ENCODE measurements at places on chromosomes 6 and 20. TPM values are rescaled to one million over a fixed set of nuclear protein-coding genes. Genes with fewer than 3 reads are reported as not detected.

The ANKRD66 gene
- total RNA-seq: 2.1 TPM

The SLC22A16 gene
- 1.7 TPM for total RNA-seq

The PSMB9 gene
- total RNA-seq: 85.9 TPM

The SLC17A4 gene
- total RNA-seq: not detected

The C6orf136 gene
- 10.7 TPM for total RNA-seq

The FAM83D gene
- total RNA-seq: 2.2 TPM

The GCNT2 gene
- total RNA-seq: 49.1 TPM

The IL20RA gene
- total RNA-seq: 7.5 TPM

The TBX18 gene
- not detected for total RNA-seq

The CAPN11 gene
- total RNA-seq: 0.49 TPM

The RAMACL gene
- total RNA-seq: 10.8 TPM

The CCM2L gene
- total RNA-seq: 6.7 TPM

The KCNK16 gene
- total RNA-seq: not detected

The C6orf132 gene
- 17.6 TPM for total RNA-seq

The SEMG1 gene
- total RNA-seq: not detected

The SYNDIG1 gene
- 0.37 TPM for total RNA-seq

The EYA2 gene
- 7.0 TPM for total RNA-seq

The DEFB110 gene
- not detected for total RNA-seq

The NOX3 gene
- not detected for total RNA-seq

The BAK1 gene
- total RNA-seq: 9.2 TPM

The OLIG3 gene
- not detected for total RNA-seq

The GRIK2 gene
- 1.2 TPM for total RNA-seq

The MYL9 gene
- 278 TPM for total RNA-seq

The MCUR1 gene
- total RNA-seq: 30.3 TPM

The ATP6V1G2 gene
- 1.1 TPM for total RNA-seq

The RBM24 gene
- total RNA-seq: 0.76 TPM

The LY6G6D gene
- total RNA-seq: not detected

The FAM217A gene
- total RNA-seq: not detected

The DEFB123 gene
- total RNA-seq: not detected

The PTK6 gene
- total RNA-seq: 3.3 TPM

The DEFB124 gene
- total RNA-seq: not detected

The RRAGD gene
- total RNA-seq: 17.5 TPM

The RANBP9 gene
- 29.8 TPM for total RNA-seq

The ZSCAN26 gene
- total RNA-seq: 9.3 TPM

The BPIFA3 gene
- not detected for total RNA-seq

The DEFB113 gene
- not detected for total RNA-seq

The CST1 gene
- total RNA-seq: not detected

The TNFAIP3 gene
- total RNA-seq: 40.3 TPM

The SLC22A7 gene
- total RNA-seq: not detected

The BLTP3A gene
- total RNA-seq: 21.3 TPM

The MAPK14 gene
- 65.0 TPM for total RNA-seq

The DUSP15 gene
- total RNA-seq: 1.1 TPM

The RTEL1 gene
- total RNA-seq: 15.4 TPM

The NINL gene
- 30.3 TPM for total RNA-seq

The DDX43 gene
- total RNA-seq: 1.4 TPM

The GMNN gene
- 10.2 TPM for total RNA-seq

The ULBP2 gene
- total RNA-seq: 1.00 TPM

The TAP2 gene
- 118 TPM for total RNA-seq

The CALHM5 gene
- total RNA-seq: 2.1 TPM

The CGA gene
- total RNA-seq: not detected
